ENCODE measurements at places on chromosomes 1 and 21. TPM values are rescaled to one million over a fixed set of nuclear protein-coding genes. Genes with fewer than 3 reads are reported as not detected.

DNA sequence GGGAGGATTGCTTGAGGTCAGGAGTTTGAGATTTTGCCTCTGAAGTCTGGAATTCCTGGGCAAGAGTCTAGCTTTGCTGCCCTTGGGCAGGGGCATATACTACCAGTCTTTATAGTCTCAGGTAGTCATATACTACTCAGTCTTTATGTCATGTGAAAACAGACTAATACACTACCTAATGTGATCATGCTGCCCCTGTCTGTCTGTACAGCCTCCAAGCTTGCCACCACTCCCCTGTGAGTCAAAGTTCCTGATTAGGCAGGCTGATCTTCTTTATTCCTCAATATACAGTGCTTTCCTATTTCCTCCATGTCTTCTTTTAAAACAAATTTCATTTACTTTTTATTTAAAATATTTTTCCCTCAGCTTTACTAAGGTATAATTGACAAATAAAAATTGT, 105.3 kb upstream of the BEND5 start:
- H3K36me3 ChIP-seq = no peaks in the 10 kb centered on the region
- no peak overlapping the region for H3K27ac ChIP-seq
- no peaks in the 10 kb centered on the region for H3K4me1 ChIP-seq
- H3K4me3 ChIP-seq = no peak overlapping the region
- no peak for DNase-seq

DNA sequence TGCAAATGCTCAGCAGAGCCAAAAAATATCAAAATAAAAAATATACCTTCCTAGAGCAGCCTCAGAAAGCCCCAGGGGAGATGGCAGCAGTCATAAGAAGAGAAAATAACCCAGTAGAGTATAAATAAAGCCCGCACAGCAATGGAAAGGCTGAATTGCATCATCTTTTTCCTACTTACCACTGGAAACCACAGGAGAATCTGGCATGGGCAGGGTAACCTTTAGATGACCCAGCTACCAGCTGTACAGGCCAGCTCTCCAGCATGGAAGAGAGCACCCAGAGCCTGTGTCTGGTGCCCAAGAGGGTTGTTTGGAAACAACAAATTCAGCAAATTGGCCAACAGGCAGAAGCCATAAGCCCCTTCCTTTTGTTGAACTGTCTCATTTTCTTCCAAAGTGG, 253.1 kb downstream of the OMA1 start:
- DNase-seq = no peak
- H3K36me3 ChIP-seq = no peaks in the 10 kb centered on the region
- H3K4me1 ChIP-seq = no peaks in the 10 kb centered on the region
- no peak overlapping the region for H3K4me3 ChIP-seq
- no peak overlapping the region for H3K27ac ChIP-seq
- H3K27me3 ChIP-seq = no peaks in the 10 kb centered on the region

GRCh38 chr1:183533617-183534174, 56.6 kb downstream of the NCF2 start:
- H3K36me3 ChIP-seq = peaks cover 47% of the 10 kb centered on the region
- no peak overlapping the region for H3K27ac ChIP-seq
- no peak for DNase-seq
- H3K4me3 ChIP-seq = no peak overlapping the region

DNA sequence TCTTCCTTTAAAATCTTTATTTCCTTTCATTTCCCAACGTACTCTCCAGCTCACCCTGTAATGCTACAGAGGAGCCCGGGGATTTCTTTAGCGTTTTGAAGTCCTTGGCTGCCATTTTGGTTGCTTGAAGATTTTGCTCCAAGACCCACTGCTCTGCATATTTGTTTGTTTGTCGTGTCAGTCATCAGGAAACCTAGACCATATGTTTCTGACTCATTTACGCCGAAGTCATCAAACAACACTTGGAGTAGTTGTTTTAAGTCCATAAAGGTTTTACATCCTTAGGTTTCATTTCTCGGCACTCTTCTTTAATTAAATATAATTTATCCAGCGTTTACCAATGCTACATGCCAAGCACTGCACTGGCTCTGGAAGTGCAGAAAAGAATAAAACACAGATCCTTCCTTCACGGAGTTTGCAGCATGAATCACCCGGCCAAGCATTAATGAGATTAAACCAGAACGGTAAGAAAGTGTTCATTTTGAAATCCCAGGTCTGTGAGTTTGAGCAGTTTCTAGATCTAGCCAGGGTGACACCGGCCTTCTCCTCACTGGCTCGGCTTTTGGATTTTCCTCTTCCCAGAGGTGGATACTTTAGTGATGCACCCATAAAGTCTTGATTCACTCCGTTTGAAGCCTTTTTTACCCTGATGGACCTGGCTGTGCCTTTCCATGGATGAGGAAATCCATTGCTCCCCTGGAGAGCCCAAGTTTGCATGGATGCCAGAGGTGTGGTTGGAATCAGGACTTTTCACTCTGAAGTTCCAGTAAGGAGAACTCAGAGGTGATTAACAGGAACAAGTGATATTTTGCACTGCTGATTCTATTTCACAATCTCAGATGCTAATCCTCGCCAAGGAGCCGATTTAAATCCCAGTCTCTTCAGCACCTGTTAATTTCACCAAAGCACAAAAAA, 109.3 kb downstream of the KAZN start:
- no peak overlapping the region for H3K4me3 ChIP-seq
- H3K4me1 ChIP-seq = no peaks in the 10 kb centered on the region
- no peaks in the 10 kb centered on the region for H3K27me3 ChIP-seq
- no peak overlapping the region for H3K27ac ChIP-seq
- no peak for DNase-seq

DNA sequence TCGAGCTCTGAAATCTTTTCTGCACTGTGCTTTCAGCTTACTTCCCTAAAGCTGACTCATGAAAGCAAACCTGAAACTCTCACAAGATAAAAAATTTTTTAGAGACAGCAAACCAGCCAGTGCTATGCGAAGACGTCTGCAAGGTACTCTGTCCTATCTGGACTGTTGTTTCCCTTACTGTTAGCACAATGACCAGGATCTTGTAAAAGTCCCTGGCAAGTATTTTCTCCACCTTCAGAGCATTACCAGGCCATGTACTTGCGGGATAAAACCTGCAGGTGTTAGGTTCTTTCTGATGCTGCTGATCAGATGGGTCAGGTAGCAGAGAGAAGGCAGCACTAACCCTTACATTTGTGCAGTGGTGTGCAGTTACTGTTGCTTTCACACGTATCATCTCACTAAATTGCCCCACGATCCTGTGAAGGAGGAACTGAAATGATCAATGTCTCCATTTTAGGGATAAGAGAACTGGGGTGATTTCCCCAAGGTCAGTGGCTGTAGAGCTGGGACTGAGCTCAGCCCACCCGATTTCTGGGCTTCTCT, 56.6 kb downstream of the PLXNA2 start:
- H3K4me3 ChIP-seq = no peak overlapping the region
- no peak overlapping the region for H3K27ac ChIP-seq
- H3K4me1 ChIP-seq = peaks cover 6% of the 10 kb centered on the region
- H3K36me3 ChIP-seq = no peaks in the 10 kb centered on the region

GRCh38 chr1:90558126-90558525, 159.0 kb downstream of the BARHL2 start:
- H3K4me1 ChIP-seq = no peaks in the 10 kb centered on the region
- H3K4me3 ChIP-seq = no peak overlapping the region

DNA sequence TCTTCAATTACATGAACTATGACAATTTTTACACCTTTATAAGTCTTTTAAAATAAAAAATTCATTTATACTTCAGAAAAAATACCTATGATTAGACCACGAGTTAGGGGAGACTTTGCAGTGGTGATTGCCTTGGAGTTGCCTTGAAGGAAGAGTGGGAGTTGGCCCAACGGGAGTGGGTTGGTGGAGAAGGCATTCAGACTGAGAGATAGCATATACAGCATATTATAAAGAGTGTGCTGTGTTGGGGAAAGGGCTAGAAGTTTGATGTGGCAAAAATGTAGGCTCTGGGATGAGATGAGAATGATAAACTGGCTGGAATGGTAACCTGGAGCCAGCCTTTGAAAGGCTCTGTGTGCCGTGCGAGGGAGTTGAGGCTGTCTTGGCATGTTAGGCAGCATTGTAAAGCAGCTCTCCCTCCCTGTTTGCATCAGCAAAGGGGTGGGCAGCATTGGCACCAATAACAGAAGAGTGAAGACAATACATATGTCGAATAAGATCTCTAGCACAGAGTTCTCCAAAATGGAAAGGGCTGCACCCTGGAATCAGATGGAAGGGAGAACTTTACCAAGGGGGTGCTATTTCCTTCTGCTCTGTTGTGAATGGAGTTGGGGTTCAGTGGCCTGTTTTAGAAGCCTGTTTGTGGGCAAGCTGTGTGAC, 24.4 kb downstream of the MPZL1 start:
- DNase-seq = no peak
- no peak overlapping the region for H3K4me3 ChIP-seq
- no peaks in the 10 kb centered on the region for H3K36me3 ChIP-seq
- H3K4me1 ChIP-seq = peaks cover 24% of the 10 kb centered on the region

DNA sequence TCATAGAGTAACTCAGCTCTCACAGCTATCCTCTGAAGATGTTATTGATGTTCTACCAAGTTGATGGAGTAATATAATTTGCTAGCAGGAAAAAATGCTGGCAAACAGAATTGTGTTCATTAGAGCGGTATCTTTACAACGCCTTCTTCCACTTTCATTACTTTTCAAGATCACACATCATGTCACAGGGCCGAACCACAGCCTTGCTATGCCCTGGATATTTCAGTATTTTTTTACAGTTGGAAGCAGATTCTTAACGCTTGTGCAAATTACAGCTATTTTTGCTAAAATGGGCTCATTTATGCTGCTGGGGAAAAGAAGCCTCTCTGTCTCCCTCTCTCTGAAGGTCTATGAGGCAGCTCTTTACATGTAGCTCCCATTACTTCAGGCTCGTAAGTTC, 632.2 kb downstream of the KIF26B start:
- H3K4me3 ChIP-seq = no peak overlapping the region
- DNase-seq = no peak
- no peaks in the 10 kb centered on the region for H3K27me3 ChIP-seq
- no peak overlapping the region for H3K27ac ChIP-seq
- no peaks in the 10 kb centered on the region for H3K4me1 ChIP-seq

GRCh38 chr1:217435204-217435603, 195.7 kb downstream of the GPATCH2 start:
- no peak overlapping the region for H3K27ac ChIP-seq
- no peak for DNase-seq
- no peaks in the 10 kb centered on the region for H3K27me3 ChIP-seq
- H3K4me1 ChIP-seq = no peaks in the 10 kb centered on the region
- peaks cover 2% of the 10 kb centered on the region for H3K36me3 ChIP-seq

GRCh38 chr1:203396595-203397194, 45.8 kb upstream of the FMOD start:
- H3K27me3 ChIP-seq = peaks cover 12% of the 10 kb centered on the region
- H3K27ac ChIP-seq = no peak overlapping the region
- H3K4me3 ChIP-seq = no peak overlapping the region
- DNase-seq = no peak
- no peaks in the 10 kb centered on the region for H3K36me3 ChIP-seq

DNA sequence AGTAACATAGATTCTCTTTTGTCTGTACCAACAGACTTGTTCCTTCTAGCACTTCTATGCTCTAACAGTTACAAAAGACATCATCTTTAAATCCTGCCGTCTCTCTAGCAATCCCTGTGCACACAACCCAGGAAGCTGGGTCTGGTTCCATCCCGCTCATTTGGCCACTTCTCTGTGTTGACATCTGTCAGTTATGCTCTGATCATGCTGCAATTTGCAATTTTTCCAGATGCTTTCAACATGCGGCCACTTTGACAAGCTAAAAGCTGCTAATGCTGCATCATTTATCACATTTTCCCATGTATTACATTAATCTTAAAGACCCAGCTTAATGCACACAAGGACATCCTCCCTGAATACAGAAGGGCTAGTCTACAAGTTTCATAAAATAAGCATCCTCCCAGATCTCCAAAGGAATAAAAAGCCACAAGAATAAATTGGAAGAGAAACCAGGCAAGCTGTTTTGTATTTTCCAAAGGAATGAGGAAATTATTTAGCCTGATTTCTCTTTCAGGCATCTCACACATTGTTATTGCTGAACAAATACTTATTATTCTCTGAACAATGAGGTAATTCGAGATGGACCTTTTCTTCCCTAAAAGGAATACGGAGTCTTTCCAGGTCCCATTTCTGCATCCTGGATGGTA, 19.0 kb upstream of the LRRC52 start:
- no peaks in the 10 kb centered on the region for H3K36me3 ChIP-seq
- no peak overlapping the region for H3K27ac ChIP-seq
- DNase-seq = no peak

GRCh38 chr1:2962061-2962460, 59.2 kb upstream of the ACTRT2 start:
- DNase-seq = no peak
- H3K27me3 ChIP-seq = no peaks in the 10 kb centered on the region
- H3K36me3 ChIP-seq = no peaks in the 10 kb centered on the region
- H3K4me3 ChIP-seq = no peak overlapping the region

GRCh38 chr1:182658055-182658454, 26.3 kb downstream of the RGS8 start:
- H3K27me3 ChIP-seq = peaks cover 22% of the 10 kb centered on the region
- no peaks in the 10 kb centered on the region for H3K4me1 ChIP-seq
- H3K36me3 ChIP-seq = no peaks in the 10 kb centered on the region
- H3K27ac ChIP-seq = no peak overlapping the region

DNA sequence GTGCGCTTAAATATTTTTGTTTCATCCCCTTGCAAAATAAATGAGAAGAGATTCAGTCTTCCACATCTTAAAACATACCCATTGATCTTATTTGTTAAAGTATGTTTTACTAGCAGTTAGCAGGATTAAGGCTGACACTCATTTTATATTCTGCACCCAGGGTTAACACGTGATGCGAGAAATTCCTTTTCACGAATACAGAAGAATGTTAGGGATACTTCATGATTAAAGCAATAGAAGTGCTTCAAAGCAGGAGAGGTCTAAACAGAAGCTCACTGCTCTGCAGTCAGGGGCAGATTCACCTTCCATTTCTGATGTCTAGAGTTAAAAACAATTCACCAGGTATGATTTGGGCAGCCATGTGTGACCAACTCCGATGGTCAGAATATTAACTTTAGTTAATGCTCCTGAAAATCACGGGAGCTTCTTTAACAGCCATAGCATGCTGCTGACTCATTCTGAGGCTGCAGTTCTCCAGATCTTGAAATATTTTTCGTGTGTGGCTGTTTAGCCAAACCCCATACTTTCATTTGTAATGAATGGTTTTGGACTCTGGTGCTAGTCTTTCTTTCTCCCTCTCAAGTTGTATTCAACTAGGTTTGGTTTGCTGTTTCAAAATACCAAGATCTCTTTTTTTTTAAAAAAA, 19.7 kb downstream of the BCAR3 start:
- H3K4me1 ChIP-seq = peaks cover 5% of the 10 kb centered on the region
- DNase-seq = no peak
- H3K27ac ChIP-seq = no peak overlapping the region
- H3K4me3 ChIP-seq = no peak overlapping the region
- no peaks in the 10 kb centered on the region for H3K36me3 ChIP-seq

- H3K4me1 ChIP-seq = no peaks in the 10 kb centered on the region
- no peaks in the 10 kb centered on the region for H3K36me3 ChIP-seq
- no peak overlapping the region for H3K27ac ChIP-seq
- H3K27me3 ChIP-seq = no peaks in the 10 kb centered on the region
- H3K4me3 ChIP-seq = no peak overlapping the region
- no peak for DNase-seq
These were observed 13.9 kb upstream of the LRIG2 start for GRCh38 chr1:113058941-113059706.

Gene NMNAT2
- not detected for total RNA-seq

Gene S100A13
- total RNA-seq = 5.1 TPM

Gene INAVA
- total RNA-seq = not detected
